Neural crest cell (in vitro differentiated cells): ENCODE measurements at places on chromosomes 6 and 20. TPM values are rescaled to one million over a fixed set of nuclear protein-coding genes. Genes with fewer than 3 reads are reported as not detected.

FLRT3 gene
- total RNA-seq, result 35.2 and 36.3 TPM in 2 replicates

TGM3 gene
- total RNA-seq, result 0.23 and 0.43 TPM in 2 replicates

PRSS35 gene
- total RNA-seq, result 3.3 and 3.9 TPM in 2 replicates

PCNA gene
- 314 and 316 TPM in 2 replicates for total RNA-seq

NKAIN2 gene
- total RNA-seq, result 0.36 and 1.1 TPM in 2 replicates

EYA2 gene
- 1.3 and 1.4 TPM in 2 replicates for total RNA-seq

COL12A1 gene
- total RNA-seq, result 50.2 and 51.1 TPM in 2 replicates

CLVS2 gene
- total RNA-seq, result 1.2 and 1.3 TPM in 2 replicates

TPX2 gene
- total RNA-seq, result 208 and 210 TPM in 2 replicates

TPD52L1 gene
- total RNA-seq, result 2.9 and 3.6 TPM in 2 replicates

MATN4 gene
- 0.18 TPM in 1 of 2 replicates, not detected in the other for total RNA-seq

APCDD1L gene
- not detected in 2 replicates for total RNA-seq

PI3 gene
- total RNA-seq, result not detected in 2 replicates

ERVFRD-1 gene
- total RNA-seq, result not detected in 2 replicates

GLP1R gene
- total RNA-seq, result 0.65 and 0.89 TPM in 2 replicates

NMBR gene
- 0.35 TPM in 1 of 2 replicates, not detected in the other for total RNA-seq

OPRM1 gene
- total RNA-seq, result not detected in 2 replicates

BIRC7 gene
- 6.1 and 6.9 TPM in 2 replicates for total RNA-seq

C6orf58 gene
- 0.82 TPM in 1 of 2 replicates, not detected in the other for total RNA-seq

CTSZ gene
- 22.7 and 23.6 TPM in 2 replicates for total RNA-seq

NRN1 gene
- 1.3 and 1.5 TPM in 2 replicates for total RNA-seq

ALDH5A1 gene
- 12.9 and 14.4 TPM in 2 replicates for total RNA-seq

EDN1 gene
- 0.14 TPM in 1 of 2 replicates, not detected in the other for total RNA-seq

MEA1 gene
- 94.7 and 102 TPM in 2 replicates for total RNA-seq

ADGRF1 gene
- total RNA-seq, result 0.09 TPM in 1 of 2 replicates, not detected in the other

TEAD3 gene
- total RNA-seq, result 18.0 and 19.2 TPM in 2 replicates

PLTP gene
- total RNA-seq, result 56.6 and 61.0 TPM in 2 replicates

ME1 gene
- total RNA-seq, result 4.4 and 4.6 TPM in 2 replicates

FNDC1 gene
- total RNA-seq, result 0.05 and 0.09 TPM in 2 replicates

METTL24 gene
- 3.6 and 4.7 TPM in 2 replicates for total RNA-seq
